ENCODE measurements at places on chromosomes 7 and 10. TPM values are rescaled to one million over a fixed set of nuclear protein-coding genes. Genes with fewer than 3 reads are reported as not detected.

- no peak overlapping the region for H3K27ac ChIP-seq
- H3K4me3 ChIP-seq = no peak overlapping the region
- no peaks in the 10 kb centered on the region for H3K27me3 ChIP-seq
- no peaks in the 10 kb centered on the region for H3K4me1 ChIP-seq
Observed at GRCh38 chr10:13311177-13311575, 11.3 kb upstream of the PHYH start.

DNA sequence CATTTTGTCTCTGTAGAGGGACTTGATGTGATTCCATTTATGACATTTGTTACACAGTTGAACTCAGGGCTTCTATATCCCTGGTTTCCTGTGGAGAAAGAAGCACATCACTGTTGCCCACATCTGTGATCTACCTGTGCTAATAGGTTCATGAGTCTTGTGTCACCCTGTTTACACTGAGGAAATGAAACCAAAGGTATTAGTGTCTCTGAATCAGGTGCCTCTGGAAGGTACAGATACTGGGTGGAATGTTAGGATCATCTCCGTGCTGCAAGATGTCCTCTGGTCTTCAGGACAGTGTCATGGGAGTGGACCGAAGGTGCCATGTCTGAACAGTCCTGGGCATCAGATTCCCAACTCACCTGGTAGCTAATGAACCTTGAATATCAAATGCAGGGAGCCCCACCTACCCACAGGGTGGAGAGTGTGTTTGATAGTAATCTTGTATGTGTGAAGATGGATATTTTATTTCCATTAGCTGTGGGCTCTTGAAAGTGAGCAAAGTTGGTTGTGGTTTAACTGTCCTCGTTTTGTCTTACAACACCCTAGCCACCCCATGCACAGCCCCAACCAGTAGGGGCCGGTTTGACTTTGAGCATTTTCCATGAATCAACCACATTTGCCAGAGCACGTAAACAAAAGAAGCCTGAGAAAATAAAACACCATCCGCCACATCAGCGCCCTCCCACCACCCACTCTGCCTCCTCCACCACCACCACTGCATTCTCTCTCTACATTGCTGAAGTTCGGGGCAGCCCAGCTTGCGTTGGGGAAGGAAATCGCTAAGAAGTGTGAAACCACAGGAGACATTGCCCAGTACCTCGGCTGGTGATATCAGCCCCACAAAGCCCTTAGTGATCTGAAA lies 40.7 kb downstream of the TARP start:
- peak overlapping the region; percentile 9 for H3K4me3 ChIP-seq
- peaks cover 11% of the 10 kb centered on the region for H3K36me3 ChIP-seq
- H3K4me1 ChIP-seq = peaks cover 21% of the 10 kb centered on the region
- peak overlapping the region; percentile 2 for H3K27ac ChIP-seq
- DNase-seq = peak; percentile 82
- H3K27me3 ChIP-seq = no peaks in the 10 kb centered on the region

- H3K4me1 ChIP-seq = peaks cover 32% of the 10 kb centered on the region
- DNase-seq = no peak
- H3K4me3 ChIP-seq = no peak overlapping the region
- H3K27me3 ChIP-seq = peaks cover 10% of the 10 kb centered on the region
- no peak overlapping the region for H3K27ac ChIP-seq
Observed at GRCh38 chr7:102289057-102289456, 2.4 kb downstream of the SH2B2 start.

RELN gene
- total RNA-seq = not detected

- no peak overlapping the region for H3K4me3 ChIP-seq
- H3K4me1 ChIP-seq = peaks cover 4% of the 10 kb centered on the region
- H3K27me3 ChIP-seq = no peaks in the 10 kb centered on the region
- no peaks in the 10 kb centered on the region for H3K36me3 ChIP-seq
Observed at GRCh38 chr7:27958933-27959548, 219.1 kb downstream of the TAX1BP1 start.

ELMO1 gene
- 129 TPM for total RNA-seq

GRCh38 chr10:48456361-48456804 lies 148.5 kb downstream of the ARHGAP22 start:
- H3K27ac ChIP-seq = no peak overlapping the region
- DNase-seq = no peak
- H3K36me3 ChIP-seq = no peaks in the 10 kb centered on the region
- H3K27me3 ChIP-seq = no peaks in the 10 kb centered on the region
- H3K4me1 ChIP-seq = no peaks in the 10 kb centered on the region

DNA sequence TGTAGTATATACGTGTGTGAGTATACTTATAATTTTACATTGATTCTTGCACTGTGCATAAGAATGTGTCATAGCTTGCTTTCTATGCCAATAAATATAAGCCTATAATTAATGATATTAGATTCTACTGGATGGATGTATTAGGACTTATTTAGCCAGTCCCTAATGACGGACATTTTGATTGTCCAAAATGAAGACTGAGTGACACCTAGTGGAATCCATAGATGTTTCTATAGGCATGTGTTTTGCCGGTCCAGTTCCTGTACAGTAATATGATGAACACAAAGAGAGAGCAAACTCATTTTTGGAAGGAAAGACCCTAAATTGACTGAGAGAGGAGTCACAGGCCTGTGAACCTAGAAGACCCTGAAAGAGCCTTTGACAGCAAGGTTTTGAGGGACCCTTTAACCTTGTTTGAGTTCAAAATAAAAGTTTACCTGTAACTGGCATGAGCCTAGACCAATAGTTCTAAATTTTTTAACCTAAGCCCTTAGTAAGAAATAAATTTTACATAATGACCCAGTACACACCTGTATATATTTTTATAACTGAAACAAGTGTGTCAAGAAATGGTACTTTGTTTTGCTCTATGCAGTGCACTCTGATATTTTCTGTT lies 42.4 kb upstream of the AGBL3 start:
- no peaks in the 10 kb centered on the region for H3K27me3 ChIP-seq
- no peak overlapping the region for H3K27ac ChIP-seq
- H3K4me1 ChIP-seq = peaks cover 18% of the 10 kb centered on the region
- no peak for DNase-seq
- H3K4me3 ChIP-seq = no peak overlapping the region

- H3K27ac ChIP-seq = no peak overlapping the region
- no peak overlapping the region for H3K4me3 ChIP-seq
- H3K4me1 ChIP-seq = peaks cover 10% of the 10 kb centered on the region
- no peaks in the 10 kb centered on the region for H3K36me3 ChIP-seq
- DNase-seq = no peak
Observed at GRCh38 chr7:27145165-27145913, 1.9 kb upstream of the HOXA5 start.

DNA sequence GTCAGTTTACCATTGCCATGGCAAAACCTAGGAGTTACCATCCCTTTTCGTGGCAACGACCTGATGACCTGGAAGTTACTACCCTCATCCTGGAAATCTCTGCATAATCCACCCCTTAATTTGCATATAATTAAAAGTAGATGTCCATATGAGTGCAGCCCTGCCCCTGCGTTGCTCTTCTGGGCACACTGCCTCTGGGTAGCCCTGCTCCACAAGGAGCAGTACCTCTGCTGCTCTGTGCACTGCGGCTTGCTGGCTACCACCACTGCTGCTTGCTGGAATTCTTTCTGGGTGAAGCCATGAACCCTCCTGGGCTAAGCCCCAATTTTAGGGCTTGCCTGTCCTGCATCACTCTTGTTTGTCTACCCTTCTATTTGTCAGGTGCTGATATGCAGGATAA lies 12.5 kb downstream of the CYP17A1 start:
- no peaks in the 10 kb centered on the region for H3K4me1 ChIP-seq
- no peaks in the 10 kb centered on the region for H3K36me3 ChIP-seq
- H3K27ac ChIP-seq = no peak overlapping the region
- no peak for DNase-seq

LBX1 gene
- total RNA-seq = not detected

PRRT4 gene
- total RNA-seq = 0.40 TPM

GRCh38 chr7:33643530-33643929 lies 261.8 kb upstream of the BMPER start:
- H3K4me3 ChIP-seq = no peak overlapping the region
- H3K27me3 ChIP-seq = no peaks in the 10 kb centered on the region
- no peak for DNase-seq
- peaks cover 4% of the 10 kb centered on the region for H3K36me3 ChIP-seq
- no peaks in the 10 kb centered on the region for H3K4me1 ChIP-seq

ATOH7 gene
- total RNA-seq = not detected

GRCh38 chr10:86344714-86345161 lies 21.9 kb downstream of the GRID1 start:
- H3K36me3 ChIP-seq = no peaks in the 10 kb centered on the region
- no peak overlapping the region for H3K4me3 ChIP-seq
- H3K27me3 ChIP-seq = peaks cover 3% of the 10 kb centered on the region
- H3K4me1 ChIP-seq = no peaks in the 10 kb centered on the region
- DNase-seq = no peak

DNA sequence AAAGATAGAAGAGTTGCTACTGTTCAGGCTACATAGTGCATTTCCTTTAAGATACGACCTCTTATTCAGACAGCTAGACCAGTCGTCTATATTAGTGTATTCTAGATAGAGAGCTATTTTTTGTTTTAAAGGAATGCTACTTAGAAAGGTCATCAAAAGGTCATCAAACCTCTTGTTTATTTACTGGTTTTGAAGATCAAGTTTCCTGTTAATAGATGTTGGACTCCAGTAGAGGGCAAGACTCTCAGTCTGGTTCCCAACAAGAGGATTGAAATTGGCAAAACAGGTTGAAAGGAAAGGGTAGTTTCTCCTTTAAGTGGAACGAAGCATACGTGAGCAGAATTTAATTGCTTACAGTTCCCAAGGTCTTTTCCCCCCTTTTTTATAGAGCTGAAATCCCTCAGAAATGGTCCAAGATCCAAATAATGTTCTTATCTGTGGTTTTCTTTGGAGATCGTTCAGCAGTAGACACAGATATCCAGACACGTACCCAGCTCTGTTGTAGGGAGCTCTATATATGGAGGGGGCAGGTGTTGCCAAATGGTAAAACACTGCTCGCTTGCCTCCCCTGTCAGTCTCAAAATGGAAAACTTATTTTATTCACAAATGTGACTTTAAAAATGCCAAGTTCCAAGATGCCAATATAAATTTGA lies 37.2 kb downstream of the BAMBI start:
- no peak for DNase-seq
- H3K27me3 ChIP-seq = peaks cover 6% of the 10 kb centered on the region
- no peak overlapping the region for H3K4me3 ChIP-seq
- H3K36me3 ChIP-seq = no peaks in the 10 kb centered on the region
- no peak overlapping the region for H3K27ac ChIP-seq

DNA sequence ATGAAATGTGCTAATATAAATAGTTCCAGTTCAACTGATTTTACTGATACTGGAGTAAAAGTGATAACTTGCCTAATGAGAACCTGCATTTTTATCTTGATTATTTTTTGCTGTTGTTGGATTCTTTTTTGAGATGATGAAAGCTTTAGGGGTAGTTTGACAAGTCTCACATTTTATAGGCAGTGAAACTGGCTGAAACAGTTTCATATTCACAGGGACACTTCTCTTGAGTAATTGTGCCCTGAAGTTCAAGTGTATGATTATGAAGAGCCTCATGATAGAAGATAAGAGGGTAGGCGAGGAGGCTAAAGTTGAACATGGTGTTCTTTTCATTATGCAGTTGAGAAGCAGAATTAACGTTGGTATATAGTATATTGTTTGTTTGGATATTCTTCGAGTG lies 5.1 kb downstream of the AUTS2 start:
- H3K4me1 ChIP-seq = peaks cover 6% of the 10 kb centered on the region
- DNase-seq = no peak

AS3MT gene
- 1.0 TPM for total RNA-seq

DNA sequence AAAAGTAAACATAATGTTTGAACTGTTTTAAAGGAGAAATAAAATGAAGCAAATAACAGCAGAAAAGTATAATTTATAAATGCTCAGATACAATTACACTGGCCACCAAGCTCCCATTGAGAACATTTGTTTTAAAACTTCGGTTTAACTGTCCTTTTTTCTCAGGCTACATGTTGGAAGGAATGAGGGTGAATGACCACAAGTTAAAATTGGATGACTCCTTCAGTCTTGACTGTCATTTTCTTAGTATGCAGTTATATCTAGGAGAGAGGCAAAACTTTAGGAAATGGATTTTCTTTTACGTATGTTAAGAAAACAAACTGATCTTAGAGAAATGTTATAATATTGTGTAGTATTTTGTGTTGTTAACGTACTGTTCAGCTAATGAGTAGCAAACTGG lies 5.0 kb downstream of the TRIM24 start:
- no peak overlapping the region for H3K4me3 ChIP-seq
- H3K36me3 ChIP-seq = peaks cover 10% of the 10 kb centered on the region
- peaks cover 51% of the 10 kb centered on the region for H3K4me1 ChIP-seq
- no peak overlapping the region for H3K27ac ChIP-seq
- no peaks in the 10 kb centered on the region for H3K27me3 ChIP-seq

DNA sequence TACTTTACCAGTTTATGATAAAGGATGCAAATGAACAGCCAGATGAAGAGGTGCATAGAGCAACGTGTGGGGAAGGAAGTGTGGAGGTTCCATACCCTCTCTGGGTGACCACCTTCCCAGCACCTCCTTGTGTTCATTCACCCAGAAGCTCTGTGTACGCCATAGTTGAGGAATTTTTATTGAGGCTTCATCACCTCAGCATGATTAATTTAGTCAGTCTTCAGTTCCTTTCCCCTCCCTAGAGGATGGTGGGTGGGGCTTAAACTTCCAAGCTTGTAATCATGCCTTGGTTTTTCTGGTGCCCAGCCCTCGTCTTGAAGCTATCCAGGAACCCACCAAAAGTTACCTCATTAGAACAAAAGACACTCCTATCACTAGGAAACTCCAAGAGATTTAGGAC lies 162.7 kb downstream of the PLCE1 start:
- H3K27ac ChIP-seq = no peak overlapping the region
- no peaks in the 10 kb centered on the region for H3K36me3 ChIP-seq
- H3K27me3 ChIP-seq = no peaks in the 10 kb centered on the region
- H3K4me1 ChIP-seq = no peaks in the 10 kb centered on the region
- no peak for DNase-seq

- H3K27me3 ChIP-seq = peaks cover 23% of the 10 kb centered on the region
- H3K36me3 ChIP-seq = no peaks in the 10 kb centered on the region
- no peaks in the 10 kb centered on the region for H3K4me1 ChIP-seq
- H3K4me3 ChIP-seq = no peak overlapping the region
- H3K27ac ChIP-seq = no peak overlapping the region
- peak; percentile 4 for DNase-seq
Observed at GRCh38 chr7:42763137-42763551, 148.7 kb downstream of the C7orf25 start.

- no peaks in the 10 kb centered on the region for H3K36me3 ChIP-seq
- no peak for DNase-seq
- no peak overlapping the region for H3K4me3 ChIP-seq
- H3K4me1 ChIP-seq = no peaks in the 10 kb centered on the region
- H3K27me3 ChIP-seq = peaks cover 2% of the 10 kb centered on the region
Observed at GRCh38 chr7:22039670-22040069, 94.0 kb upstream of the CDCA7L start.

Measured in activated naive CD4-positive, alpha-beta T cell treated with anti-CD3 and anti-CD28 coated beads for 36 hours (primary cell).